ENCODE measurements at places on chromosomes 2 and 18.

GRCh38 chr2:239236043-239236807, 164.6 kb downstream of the HDAC4 start:
- DNase-seq = no peak

DNA sequence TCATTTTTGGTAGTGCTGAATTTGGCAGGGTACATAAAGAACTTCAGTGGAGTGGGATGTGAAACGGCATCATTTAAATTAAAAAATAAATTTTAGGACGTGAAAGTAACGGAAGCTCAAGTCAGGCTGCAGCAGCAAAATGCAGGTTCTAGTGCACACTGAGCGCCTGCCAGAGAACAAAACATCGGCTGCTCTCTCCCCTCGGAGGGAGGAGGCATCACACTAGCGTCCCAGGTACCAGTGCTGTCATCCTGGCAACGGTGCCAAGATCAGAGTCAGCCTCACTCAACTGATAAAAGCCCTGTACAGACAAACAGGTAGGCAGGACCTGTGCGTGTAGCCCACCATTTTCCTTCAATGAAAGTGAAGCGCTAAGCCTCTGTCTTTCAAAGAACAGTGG, 261.5 kb downstream of the PTGR3 start:
- DNase-seq = no peak

DNA sequence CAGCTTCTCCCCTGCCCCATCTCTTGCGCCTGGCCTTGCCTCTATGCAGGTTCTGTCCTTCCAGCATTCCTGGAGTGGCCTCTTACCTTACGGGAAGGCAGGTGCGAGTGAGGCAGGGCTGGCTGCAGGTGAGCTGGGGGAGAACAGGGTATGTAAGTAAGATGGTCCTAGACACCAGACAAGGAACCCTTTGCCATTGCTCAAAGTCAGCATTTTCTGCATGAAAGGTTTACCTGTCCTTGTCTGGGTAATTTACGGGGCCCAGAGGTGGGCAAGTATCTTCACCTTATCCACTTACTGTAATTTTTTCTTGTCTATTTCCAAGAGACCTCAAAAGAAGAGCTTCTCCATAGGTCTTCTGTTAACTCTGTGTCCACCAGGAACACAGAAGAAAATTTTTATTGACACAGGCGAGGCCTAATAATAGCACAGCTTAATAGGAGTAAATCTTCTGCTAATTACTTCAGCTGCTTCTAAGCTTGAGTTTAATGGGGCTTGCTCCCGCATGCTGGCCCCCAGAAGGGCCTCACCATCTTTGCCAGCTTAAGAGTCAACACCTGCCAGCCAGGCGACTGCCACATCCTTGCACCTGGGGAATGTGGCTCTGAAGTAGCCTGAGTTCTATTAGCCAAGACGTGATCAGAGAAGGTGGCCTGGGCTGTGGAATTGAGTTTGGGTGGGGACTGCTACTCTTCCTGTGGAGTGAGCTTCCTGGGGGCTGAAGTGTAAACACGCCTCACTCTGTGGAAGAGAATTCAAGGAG, 27.1 kb downstream of the PCARE start:
- DNase-seq = no peak

DNA sequence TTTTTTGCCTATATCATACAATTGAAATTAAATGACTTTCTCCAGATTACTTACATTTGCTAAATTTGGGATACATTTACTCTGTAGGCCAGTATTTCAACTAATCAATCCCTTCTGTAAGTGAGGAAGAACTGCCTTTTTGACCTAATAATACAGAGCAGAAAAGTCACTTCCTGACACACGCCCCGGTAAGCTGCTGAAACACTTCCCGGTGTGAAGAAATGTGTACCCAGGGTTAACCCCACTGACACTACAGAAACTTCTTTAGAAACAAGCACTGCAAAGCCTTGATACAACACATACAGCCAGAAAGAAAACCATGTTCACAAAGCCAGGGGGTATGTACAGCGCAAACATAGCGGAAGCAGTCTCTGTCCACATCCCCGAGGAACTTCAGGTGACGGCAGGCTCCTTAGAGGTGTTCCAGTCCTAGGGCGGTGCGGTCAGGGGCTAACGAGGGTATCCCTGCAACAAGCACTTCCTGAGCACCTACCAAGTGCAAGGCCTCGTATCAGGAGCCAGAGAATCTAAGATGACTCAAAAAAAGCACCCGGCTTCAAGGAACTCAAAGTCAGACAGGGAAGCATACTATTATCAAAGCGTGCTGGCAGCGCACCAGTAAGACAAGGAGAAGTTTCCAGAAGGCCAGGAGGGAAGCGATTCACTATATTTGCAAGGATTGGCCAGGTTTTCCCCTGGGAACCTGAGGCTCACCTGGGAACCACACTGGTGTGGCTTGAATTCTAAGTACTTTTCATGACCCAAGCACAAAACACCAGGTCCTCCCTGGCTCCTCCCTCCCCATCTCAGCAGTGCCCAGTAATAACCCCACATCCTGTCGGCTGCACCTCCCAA, 46.6 kb downstream of the ZNF516 start:
- DNase-seq = no peak

- DNase-seq = no peak
Measured at GRCh38 chr18:45111502-45111848, 430.8 kb downstream of the SETBP1 start.

- no peak for DNase-seq
Measured at GRCh38 chr2:60302377-60303126, 250.9 kb downstream of the BCL11A start.

- DNase-seq = no peak
Measured at GRCh38 chr18:55401638-55402191, 186.3 kb downstream of the TCF4 start.

DNA sequence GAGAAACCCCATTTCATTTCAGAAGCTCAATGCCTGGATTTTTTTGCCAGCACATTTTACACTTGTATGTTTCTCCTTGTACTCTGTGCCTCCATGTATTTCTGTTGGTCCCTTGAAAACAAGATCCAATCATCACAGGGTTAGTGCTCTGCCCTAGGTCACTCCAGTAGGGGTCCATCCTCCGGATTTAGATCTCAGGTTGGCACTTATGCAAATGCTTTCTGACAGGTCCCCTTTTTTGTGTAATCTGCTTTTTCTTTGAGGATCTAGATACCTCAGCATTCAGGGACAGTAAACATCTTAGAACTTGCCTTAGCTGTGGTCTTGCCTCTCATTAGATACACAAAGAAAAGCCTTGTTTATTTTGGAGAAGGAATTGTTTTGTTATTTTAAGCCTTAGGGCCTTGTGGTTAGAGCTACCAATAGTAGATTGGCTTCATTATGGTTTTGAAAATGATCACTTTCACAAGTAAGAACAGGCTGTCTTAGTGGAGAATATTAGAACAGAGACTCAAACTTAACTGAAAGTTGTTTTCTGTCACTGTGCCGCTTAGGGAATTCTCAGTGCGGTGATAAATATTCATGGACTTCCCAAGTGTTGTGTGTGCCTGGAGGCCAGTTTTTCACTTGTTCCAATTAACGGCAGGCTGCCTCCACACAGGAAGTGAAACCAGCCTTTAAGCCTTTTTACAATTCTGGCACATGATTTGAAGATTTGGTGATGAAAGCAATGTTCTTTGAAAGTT, 7.8 kb downstream of the MERTK start:
- no peak for DNase-seq

DNA sequence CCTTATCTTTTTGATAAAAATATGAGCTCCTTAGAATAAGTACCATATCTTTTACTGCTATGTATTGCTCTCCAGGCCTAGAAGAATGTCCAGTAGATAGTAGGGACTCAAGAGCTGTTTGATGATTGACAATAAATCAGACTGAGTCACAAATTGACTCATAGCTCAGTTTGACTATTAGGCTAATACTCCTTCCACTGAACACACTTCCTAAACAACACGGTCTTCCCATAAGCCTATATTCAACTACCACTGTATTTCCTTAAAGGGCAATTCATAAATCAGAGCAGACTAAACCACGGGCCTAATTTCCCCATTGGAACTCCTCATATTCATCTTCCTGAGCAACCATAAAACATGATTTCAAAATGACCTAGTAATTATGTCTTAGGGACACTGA, 258.5 kb downstream of the ALK start:
- DNase-seq = no peak

DNA sequence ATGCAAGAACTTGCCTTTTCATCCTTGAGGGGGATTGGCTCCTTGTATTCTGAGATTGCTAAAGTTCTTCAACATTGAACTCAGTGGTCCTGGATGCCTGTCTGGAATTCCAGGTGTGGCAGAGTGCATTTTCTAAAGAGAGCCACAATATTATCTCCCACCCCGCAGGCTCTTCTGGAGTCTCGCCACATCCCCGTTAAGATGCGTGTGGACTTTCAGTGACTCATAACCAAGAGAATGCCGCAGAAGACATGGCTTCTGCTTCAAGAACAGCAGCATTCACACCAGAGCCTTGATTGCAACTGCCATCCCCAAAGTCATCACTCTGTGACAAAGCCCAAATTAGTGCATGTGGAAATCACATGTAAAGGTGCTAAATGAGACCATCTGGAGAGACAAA, 142.7 kb downstream of the CDH20 start:
- no peak for DNase-seq

DNA sequence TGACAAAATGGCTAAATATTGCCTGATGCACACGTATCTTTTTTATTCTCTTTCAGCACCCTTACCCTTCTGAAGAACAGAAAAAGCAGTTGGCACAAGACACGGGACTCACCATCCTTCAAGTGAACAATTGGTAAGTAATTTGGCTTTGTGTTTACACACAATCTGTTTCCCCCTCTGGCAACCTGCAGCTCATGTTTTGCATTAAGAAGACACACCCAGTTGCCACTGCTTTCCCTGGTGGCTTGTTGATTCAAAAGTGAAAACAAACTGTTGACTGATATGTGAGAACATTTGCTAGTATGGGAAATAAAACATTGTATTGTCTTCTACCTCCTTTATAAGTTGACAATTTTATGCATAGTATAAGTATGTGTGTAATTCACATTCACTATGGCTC, 113.0 kb downstream of the MEIS1 start:
- no peak for DNase-seq

GRCh38 chr2:241459520-241459919, 48.9 kb downstream of the STK25 start:
- no peak for DNase-seq

DNA sequence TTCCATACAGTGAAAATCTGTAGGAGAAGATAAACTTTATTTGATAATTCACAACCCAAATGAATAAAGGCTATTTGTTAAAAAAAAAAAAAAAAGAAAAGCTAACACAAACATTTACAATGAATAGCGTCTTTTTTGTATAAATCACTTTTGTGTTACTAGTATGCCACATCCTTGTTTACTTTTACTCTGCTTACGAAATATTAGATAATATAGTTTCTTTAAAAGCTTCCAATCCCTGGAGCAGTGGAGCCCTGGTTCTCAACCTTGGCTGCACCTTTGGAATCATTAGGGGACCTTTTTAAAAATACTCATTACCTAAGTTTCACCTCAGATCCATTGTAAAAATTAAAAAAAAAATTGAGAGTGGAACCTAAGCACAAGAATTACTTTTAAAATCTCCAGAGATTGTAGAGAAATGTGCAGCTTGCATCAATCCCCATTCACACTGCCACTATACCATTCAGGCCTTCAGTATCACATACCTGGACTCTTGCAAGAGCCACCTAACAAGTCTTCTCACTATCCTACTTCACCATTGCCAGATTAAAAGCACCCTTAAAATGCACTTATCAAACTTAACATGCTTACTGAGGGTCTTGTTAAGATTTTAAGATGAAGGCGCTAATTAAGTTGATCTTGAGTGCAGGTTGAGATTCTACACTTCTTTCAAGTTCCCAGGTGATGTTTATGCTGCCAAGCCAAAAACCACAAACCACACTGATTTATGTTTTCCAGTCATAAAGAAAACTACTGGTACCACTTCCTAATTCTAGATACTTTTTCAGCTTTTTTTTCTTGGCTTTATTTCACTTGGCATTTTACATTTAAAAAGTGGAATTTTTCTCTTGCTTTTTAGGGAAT, 59.7 kb upstream of the ZC3H15 start:
- no peak for DNase-seq

- no peak for DNase-seq
Measured at GRCh38 chr2:109231996-109232705, 103.1 kb downstream of the SH3RF3 start.

GRCh38 chr2:44061469-44061868, 65.7 kb upstream of the LRPPRC start:
- DNase-seq = no peak

DNA sequence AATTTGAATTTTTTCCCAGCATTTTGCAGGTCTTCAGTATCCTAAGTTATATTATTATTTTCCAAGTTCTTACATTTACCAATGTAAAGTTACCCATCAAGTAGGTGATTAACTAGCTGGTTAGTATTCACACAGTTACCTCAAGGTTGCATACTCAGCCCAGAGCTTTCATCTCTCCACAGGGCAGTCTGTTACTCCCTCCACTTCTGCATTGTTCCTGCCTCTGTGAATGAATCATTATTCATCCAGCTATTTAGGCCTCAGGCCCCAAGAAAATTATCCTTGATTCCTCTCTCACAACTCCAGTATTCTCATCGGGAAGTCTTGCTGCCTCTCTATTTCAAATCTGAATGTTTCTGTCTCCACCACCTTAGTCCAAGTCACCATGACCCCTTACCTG, 92.2 kb downstream of the SMC6 start:
- DNase-seq = no peak

DNA sequence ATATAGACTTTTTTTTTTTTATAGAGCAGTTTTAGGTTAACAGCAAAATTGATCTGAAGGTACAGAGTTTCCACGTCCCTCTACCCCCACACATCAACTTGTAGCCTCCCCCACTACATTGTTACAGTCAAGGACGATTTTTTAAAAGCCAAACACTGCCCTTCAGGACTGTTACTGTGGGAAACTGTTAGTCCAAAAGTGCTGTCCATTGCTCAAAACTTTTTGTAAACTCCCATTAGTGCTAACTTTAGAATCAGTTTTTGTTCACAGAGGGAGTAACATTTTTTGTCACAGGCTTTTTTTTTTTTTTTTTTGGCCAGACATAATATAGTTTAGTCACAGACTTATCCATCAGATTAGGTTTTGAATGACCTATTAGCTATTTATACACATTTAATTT, 24.1 kb downstream of the ELP2 start:
- no peak for DNase-seq

- no peak for DNase-seq
Measured at GRCh38 chr2:161426455-161426921, 10.4 kb downstream of the TBR1 start.
